GM23248 (cell line): ENCODE measurements at places on chromosomes 7 and 10.

DNA sequence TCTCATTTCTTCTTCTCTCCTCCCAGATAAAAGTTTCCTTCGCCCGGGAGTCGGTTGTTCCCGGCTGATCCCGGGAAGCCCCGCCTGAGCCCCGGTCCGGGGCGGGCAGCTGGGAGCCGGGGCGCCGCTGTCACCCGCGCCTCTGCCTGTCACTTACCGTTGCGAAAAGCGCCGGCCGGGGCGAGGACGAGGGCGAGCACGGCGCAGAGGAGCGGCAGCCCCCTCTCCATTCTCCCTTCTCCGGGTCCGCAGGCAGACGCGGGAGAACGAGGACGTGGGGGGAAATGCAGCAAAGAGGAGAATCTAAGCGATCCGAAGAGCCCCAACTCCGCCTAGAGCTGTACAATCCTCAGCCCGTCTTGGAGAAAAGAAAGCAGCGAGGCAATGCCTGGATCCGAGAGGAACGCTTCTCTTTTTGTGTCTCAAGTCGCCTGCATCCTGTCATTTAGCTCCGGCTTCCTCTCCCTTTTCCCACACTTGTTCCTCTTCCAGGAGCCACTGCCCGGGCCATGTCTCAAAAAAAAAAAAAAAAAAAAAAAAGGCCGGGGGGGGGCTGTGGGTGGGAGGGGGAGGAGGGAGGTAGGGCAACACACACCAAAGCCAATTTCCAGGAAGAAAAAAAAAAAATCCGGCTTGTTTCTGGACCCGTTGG lies at the start of gene NRP1:
Gene NRP1 (minus strand): TSS at position 515 of the 652 bp plus-strand sequence. CDS start 285 bp downstream, at position 230.
- H3K36me3 ChIP-seq = peaks cover 10% of the 10 kb centered on the region; the same call in 1 of the 2 replicates
- peaks cover 36% of the 10 kb centered on the region for H3K4me1 ChIP-seq
- H3K27ac ChIP-seq = peak within 1 kb of the TSS; percentile 86
- H3K4me3 ChIP-seq = peak within 1 kb of the TSS; percentile 94
- DNase-seq = peak; percentile 59

GRCh38 chr10:15881542-15881941 lies 21.2 kb upstream of the MINDY3 start:
- DNase-seq = no peak
- no peak overlapping the region for H3K27ac ChIP-seq
- H3K36me3 ChIP-seq = no peaks in the 10 kb centered on the region
- H3K4me1 ChIP-seq = no peaks in the 10 kb centered on the region
- no peak overlapping the region for H3K4me3 ChIP-seq
- peaks cover 31% of the 10 kb centered on the region for H3K27me3 ChIP-seq

- H3K36me3 ChIP-seq = peaks cover 18% of the 10 kb centered on the region
- H3K4me3 ChIP-seq = no peak overlapping the region
- H3K27ac ChIP-seq = 0 out of 2 replicates have a peak overlapping the region, but pooled peaks have one; percentile 16
- H3K27me3 ChIP-seq = no peaks in the 10 kb centered on the region
- H3K4me1 ChIP-seq = peaks cover 35% of the 10 kb centered on the region
These were observed 4.7 kb downstream of the CRCP start for GRCh38 chr7:66119245-66119850.

GRCh38 chr7:96931891-96932290 lies 73.5 kb upstream of the DLX6 start:
- no peaks in the 10 kb centered on the region for H3K27me3 ChIP-seq
- H3K27ac ChIP-seq = no peak overlapping the region
- no peak for DNase-seq
- H3K4me1 ChIP-seq = no peaks in the 10 kb centered on the region

DNA sequence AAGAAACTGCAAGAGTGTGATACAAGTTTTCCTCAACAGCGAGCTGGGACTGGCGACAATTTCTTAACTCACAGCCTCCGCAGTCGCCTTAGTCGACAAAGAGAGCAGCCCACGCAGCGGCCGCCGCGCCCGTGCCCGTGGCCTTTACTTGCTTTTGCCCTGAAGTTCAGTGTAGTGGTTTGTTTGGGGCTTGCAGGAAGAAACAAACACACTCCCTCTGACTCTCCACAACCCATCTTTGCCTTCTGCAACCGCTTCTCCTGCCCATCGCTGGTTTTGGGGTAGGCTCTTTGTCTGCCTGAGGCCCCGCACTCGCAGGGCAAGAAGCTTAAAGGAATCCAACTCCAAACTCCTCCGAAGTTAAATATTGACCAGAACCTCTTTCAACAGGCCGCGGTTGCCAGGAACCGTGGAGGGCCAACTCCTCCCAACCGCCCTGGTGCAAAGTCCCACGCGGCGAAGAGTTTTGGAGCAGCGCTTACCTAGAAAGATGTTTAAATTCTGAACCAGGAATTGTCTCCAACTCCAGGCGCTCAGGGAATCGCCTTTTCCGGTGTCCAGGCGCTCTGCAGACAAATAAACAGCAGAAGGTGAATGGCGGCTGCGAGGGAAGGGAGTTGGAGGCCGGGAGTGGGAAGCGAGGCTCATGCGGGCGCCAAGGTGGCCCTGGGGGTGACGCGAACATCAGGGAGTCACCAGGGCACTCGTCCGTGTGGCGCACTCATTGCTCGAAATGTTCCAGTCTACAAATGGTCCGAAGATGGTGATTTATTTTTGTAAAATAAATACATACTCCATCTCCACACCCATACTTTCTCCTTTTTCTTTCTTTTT lies 8.3 kb downstream of the HOXA4 start:
- DNase-seq = no peak
- H3K36me3 ChIP-seq = no peaks in the 10 kb centered on the region
- H3K27ac ChIP-seq = no peak overlapping the region
- H3K4me1 ChIP-seq = no peaks in the 10 kb centered on the region

GRCh38 chr7:14368285-14368684 lies 378.8 kb upstream of the ETV1 start:
- no peaks in the 10 kb centered on the region for H3K36me3 ChIP-seq
- H3K27me3 ChIP-seq = no peaks in the 10 kb centered on the region
- H3K4me3 ChIP-seq = no peak overlapping the region
- peak; percentile 19 for DNase-seq
